ENCODE measurements at places on chromosomes 3 and 15. TPM values are rescaled to one million over a fixed set of nuclear protein-coding genes. Genes with fewer than 3 reads are reported as not detected.

DNA sequence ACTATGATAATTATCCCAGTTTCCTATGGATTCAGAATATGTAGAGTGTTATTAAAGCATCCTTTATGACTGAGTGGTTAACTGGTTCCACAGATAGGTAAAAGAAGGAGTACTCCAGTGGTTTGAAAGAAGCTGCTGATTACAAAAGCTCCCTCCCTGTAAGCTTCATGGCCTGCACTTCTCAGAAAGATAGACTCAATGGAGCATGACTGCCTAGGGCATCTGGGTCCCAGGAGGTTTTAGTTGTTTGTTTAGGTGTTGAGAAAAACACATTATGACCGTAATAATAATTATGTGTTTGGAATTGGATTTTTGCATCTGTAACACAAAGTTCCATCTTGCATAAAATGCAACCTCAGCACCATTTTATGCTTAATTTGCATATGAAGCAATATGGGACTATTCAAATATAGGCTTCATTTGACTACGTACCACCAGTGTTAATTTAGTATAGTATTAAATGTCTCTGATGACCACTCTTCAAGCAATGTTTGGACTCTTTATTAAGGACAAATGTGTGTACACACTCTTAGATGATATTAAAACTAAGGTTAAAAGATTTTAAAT, 121.1 kb downstream of the ROBO2 start:
- H3K27me3 ChIP-seq: no peaks in the 10 kb centered on the region
- no peak overlapping the region for H3K4me3 ChIP-seq
- DNase-seq: no peak

Gene TMEM158
- total RNA-seq: 11.4 TPM

Gene STX19
- not detected for total RNA-seq

DNA sequence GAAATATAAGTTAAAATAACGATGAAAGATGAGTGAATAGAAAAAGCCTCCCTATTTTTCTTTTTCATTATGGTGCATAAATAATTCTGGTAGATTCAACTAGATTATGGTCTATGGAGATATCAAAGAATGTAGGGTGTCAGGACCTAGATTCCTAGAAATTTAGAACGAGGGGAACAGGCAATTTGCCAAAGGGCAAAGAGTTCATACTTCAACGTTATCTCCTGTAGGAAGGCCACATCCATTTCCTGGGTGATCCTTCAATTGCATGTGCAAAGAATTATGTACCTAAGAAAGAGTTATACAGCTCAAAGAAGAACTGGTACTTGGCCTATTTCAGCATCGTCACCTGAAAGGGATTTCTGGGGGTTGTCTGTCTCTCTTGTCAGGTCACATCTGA, 351.8 kb downstream of the FOXP1 start:
- no peak overlapping the region for H3K4me3 ChIP-seq
- peaks cover 8% of the 10 kb centered on the region for H3K4me1 ChIP-seq
- H3K27ac ChIP-seq: no peak overlapping the region
- no peak for DNase-seq

GRCh38 chr15:24675332-24676144, at the start of gene NPAP1:
Gene NPAP1, plus strand, starts transcription at chr15:24675775. Its CDS starts 93 bp downstream, at chr15:24675868.
- H3K27me3 ChIP-seq: no peaks in the 10 kb centered on the region
- no peak within 1 kb of the TSS for H3K27ac ChIP-seq
- H3K4me3 ChIP-seq: no peak within 1 kb of the TSS
- no peak for DNase-seq

Gene ANKUB1
- total RNA-seq: 0.31 TPM

Gene MRAS
- 75.6 TPM for total RNA-seq

DNA sequence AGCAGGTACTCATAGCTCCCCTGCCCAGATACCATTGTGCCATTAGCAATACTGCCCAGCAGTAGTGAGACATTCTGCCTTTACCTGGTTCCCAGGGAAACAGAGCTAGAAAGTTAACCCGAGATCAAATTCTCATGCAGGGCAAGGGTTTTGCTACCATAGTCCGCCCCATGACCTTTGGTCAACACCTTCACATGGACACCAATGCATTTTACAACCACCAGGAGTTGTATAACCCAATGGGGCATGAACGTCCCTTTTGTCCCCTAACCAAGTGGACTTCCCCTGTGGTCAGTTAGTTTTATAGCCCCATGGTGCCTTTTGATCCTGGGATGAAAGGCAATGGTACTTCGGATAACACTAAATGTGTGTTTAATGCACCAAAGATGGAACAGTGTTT, 151.7 kb upstream of the IQSEC1 start:
- no peak overlapping the region for H3K4me3 ChIP-seq
- no peaks in the 10 kb centered on the region for H3K4me1 ChIP-seq
- no peak overlapping the region for H3K27ac ChIP-seq
- DNase-seq: no peak
- H3K36me3 ChIP-seq: no peaks in the 10 kb centered on the region

Gene GRM7
- total RNA-seq: not detected

GRCh38 chr3:149004622-149005021, 13.3 kb downstream of the GYG1 start:
- DNase-seq: no peak
- no peak overlapping the region for H3K27ac ChIP-seq
- H3K36me3 ChIP-seq: peaks cover 10% of the 10 kb centered on the region
- H3K4me3 ChIP-seq: no peak overlapping the region
- H3K27me3 ChIP-seq: no peaks in the 10 kb centered on the region

Gene NR1I2
- 0.08 TPM for total RNA-seq

GRCh38 chr3:16181361-16181760, 6.9 kb downstream of the GALNT15 start:
- H3K4me3 ChIP-seq: no peak overlapping the region
- H3K27ac ChIP-seq: no peak overlapping the region
- H3K4me1 ChIP-seq: peaks cover 73% of the 10 kb centered on the region
- no peak for DNase-seq
- H3K36me3 ChIP-seq: no peaks in the 10 kb centered on the region
- H3K27me3 ChIP-seq: no peaks in the 10 kb centered on the region

DNA sequence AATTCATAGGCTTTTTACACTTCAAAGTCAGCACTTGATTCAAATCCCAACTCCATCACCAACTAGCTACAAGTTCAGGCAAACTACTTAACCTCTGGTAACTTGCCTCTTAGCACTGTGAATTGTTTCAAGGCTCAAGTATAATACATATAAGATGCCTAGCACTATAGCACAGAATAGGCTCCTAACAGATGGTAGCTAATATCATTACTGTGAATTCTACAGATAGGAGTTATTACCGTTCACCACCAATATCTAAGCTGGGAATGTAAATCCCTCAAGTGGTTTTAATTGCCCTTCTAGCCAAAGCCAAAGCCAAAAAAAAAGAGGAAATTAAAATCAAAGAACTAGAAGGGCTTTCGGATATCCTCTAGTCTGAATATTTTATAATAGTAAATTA, 15.4 kb downstream of the DLG1 start:
- H3K36me3 ChIP-seq: peaks cover 82% of the 10 kb centered on the region
- H3K27me3 ChIP-seq: no peaks in the 10 kb centered on the region
- DNase-seq: no peak

GRCh38 chr3:6260551-6261191, 600.2 kb upstream of the GRM7 start:
- DNase-seq: no peak
- no peaks in the 10 kb centered on the region for H3K36me3 ChIP-seq
- H3K27me3 ChIP-seq: no peaks in the 10 kb centered on the region
- no peaks in the 10 kb centered on the region for H3K4me1 ChIP-seq

Gene GOLGA8Q
- total RNA-seq: 0.45 TPM

DNA sequence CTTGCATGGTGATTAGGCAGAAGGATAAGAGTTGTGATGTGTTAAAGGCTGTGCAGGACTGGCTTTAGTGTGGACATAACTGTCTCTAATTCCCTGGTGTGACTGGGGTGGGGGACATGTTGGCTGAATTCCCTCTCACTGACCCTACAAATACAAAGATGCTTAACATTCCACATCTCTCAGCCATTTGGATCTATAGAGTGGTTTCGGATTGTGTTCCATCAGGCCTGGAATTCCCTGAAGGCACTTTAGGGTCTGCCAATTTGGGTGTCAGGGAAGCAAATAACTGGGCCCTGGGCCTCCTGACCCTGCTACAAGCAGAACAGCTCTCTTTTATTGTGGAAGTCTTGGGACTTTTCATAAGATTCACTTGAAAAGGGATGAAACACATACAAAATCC, 56.2 kb downstream of the ARHGEF26 start:
- no peak overlapping the region for H3K27ac ChIP-seq
- H3K4me3 ChIP-seq: no peak overlapping the region
- no peaks in the 10 kb centered on the region for H3K4me1 ChIP-seq
- H3K36me3 ChIP-seq: no peaks in the 10 kb centered on the region
- no peak for DNase-seq
